ENCODE measurements at places on chromosomes 7 and 10. TPM values are rescaled to one million over a fixed set of nuclear protein-coding genes. Genes with fewer than 3 reads are reported as not detected.

GRCh38 chr10:31520986-31521831 lies 202.2 kb downstream of the ZEB1 start:
- no peak overlapping the region for H3K27ac ChIP-seq
- no peaks in the 10 kb centered on the region for H3K4me1 ChIP-seq
- no peak for DNase-seq
- H3K4me3 ChIP-seq, result no peak overlapping the region
- peaks cover 13% of the 10 kb centered on the region for H3K36me3 ChIP-seq

DNA sequence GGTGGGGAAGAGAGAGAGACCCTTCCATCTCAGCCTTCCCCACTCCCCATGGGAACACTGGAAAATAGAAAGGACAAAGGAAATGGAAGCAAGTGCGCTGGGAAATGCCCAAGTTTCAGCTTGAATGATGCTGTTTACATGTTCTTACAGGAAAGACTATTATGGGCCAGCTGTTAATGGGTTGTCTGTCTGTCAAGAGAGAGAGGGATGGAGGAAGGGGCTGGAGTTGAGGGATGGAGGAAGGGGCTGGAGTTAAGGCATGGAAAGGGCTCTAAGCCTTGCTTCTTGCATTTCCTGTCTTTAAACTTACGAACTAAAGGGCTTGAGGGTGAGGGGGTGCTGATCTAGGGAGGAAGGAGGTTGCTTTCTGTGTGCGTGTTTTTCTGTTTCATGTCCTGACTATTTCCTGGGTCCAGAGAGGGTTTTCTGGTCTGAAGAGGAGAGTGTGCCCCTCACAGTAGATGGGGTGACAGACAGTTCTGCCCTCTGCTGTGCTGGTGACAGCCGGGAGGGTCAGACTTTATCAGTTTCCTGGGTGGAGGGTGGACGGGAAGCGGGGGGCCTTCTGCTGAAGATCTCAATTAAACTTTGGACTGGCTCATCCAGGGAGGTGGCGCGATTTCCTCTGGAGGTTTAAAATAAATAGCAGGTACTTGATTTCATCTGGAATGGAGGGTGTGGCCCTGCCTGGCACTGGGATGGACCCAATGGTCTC lies 30.5 kb downstream of the GRK5 start:
- no peaks in the 10 kb centered on the region for H3K27me3 ChIP-seq
- no peak overlapping the region for H3K27ac ChIP-seq
- DNase-seq, result no peak
- H3K4me3 ChIP-seq, result no peak overlapping the region
- peaks cover 10% of the 10 kb centered on the region for H3K4me1 ChIP-seq

- H3K27ac ChIP-seq, result no peak overlapping the region
- no peak overlapping the region for H3K4me3 ChIP-seq
- no peaks in the 10 kb centered on the region for H3K27me3 ChIP-seq
- no peaks in the 10 kb centered on the region for H3K36me3 ChIP-seq
These were observed 10.7 kb upstream of the UCN3 start for GRCh38 chr10:5354068-5354467.

DNA sequence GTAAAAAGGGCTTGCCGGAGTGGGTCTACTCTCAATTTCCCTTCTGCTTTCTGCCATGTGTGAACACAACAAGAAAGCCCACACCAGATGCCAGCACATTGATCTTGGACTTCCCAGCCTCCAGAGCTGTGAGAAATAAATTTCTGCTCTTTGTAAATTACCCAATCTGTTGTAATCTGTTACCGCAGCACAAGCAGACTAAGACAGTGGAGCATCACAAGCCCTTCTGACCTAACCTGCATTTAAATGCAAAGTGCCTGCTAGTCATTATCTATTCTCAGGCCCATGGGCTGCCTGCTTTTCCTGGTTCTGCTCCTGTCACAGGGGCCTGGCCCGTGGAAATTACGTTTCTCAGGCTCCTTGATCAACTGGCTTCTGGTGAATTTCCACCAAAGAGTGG lies 199.3 kb upstream of the AUTS2 start:
- no peaks in the 10 kb centered on the region for H3K36me3 ChIP-seq
- DNase-seq, result no peak
- no peaks in the 10 kb centered on the region for H3K4me1 ChIP-seq
- no peaks in the 10 kb centered on the region for H3K27me3 ChIP-seq
- no peak overlapping the region for H3K4me3 ChIP-seq

- no peaks in the 10 kb centered on the region for H3K4me1 ChIP-seq
- DNase-seq, result no peak
- H3K27me3 ChIP-seq, result no peaks in the 10 kb centered on the region
- H3K36me3 ChIP-seq, result no peaks in the 10 kb centered on the region
These were observed 44.8 kb upstream of the SLC16A12 start for GRCh38 chr10:89580243-89580642.

DNA sequence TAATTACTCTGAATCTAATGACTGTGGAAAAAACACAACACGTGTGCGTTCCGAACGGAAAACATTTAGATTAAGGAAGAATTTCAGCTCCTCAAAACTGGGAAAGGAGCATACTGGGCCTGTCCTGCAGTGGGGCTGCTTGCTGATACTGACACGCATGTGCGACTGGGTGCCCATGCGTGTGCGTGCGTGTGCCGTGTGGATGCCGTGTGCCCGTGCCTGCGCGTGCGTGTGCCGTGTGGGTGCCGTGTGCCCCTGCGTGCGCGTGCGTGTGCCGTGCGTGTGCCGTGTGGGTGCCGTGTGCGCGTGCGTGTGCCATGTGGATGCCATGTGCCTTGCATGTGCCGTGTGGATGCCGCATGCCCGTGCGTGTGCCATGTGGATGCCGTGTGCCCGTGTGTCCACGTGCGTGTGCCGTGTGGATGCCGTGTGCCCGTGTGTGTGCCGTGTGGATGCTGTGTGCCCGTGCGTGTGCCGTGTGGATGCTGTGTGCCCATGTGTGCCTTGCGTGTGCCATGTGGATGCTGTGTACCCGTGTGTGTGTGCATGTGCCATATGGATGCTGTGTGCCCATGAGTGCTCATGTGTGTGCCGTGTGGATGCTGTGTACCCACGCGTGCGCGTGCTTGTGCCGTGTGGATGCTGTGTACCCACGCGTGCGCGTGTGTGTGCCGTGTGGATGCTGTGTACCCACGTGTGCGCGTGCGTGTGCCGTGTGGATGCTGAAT lies 28.2 kb downstream of the PWWP2B start:
- no peak for DNase-seq
- H3K27me3 ChIP-seq, result no peaks in the 10 kb centered on the region
- no peak overlapping the region for H3K27ac ChIP-seq

DNA sequence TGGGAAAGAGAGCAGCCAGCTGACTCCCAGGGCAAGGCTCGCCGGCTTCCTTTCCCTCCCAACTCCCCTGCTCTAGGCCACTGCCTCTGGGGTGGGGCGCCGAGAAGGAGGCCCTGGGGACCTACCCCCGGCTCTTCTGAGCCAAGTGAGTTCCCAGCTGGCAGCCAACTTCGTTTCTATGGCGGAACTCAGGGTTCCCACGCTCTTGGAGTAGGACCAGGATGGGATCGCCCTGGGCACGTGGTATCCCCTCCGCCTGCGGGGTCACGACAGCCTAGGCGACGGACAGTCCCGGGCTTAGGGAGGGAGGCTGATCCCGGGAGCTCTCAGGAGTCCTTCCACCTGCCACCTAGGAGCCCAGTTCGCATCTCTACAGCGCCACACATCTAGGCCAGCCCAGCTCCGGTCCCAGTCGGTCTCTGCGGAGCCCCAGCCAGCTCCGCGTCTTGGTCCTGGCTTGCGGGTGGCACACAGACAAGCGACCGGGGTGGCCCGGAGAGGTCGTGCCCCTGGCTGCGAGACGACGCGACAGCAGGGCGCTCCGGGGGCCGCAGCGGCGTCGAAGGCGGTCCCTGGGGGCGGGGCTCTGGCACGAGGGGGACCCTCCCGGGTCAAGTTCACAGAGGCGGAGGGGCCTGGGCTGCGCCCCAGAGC lies 20.5 kb upstream of the GATA3 start:
- no peak for DNase-seq
- no peaks in the 10 kb centered on the region for H3K36me3 ChIP-seq
- H3K27me3 ChIP-seq, result no peaks in the 10 kb centered on the region
- H3K4me1 ChIP-seq, result no peaks in the 10 kb centered on the region
- H3K4me3 ChIP-seq, result no peak overlapping the region

DNA sequence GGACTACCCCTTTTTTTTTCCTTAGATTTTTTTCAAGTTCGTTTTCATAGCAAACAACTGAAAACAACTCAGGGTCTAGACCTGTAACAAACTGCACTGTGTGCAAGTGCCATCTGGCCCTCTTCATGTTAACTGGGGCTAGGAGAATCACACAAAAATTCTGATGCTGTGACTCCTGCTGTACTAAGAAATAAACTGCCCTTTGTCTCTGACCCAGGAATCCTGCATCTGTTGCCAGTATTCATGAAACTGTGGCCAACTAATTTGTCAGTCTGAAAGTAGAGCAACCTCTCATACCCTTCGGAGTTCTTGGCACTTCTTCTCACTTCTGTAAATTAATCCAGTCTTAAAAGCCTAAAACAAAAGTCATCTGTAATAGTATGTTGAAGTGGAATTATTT lies 218.4 kb upstream of the PCDH15 start:
- no peaks in the 10 kb centered on the region for H3K36me3 ChIP-seq
- no peak overlapping the region for H3K4me3 ChIP-seq
- no peak for DNase-seq
- H3K27me3 ChIP-seq, result no peaks in the 10 kb centered on the region

GRCh38 chr7:47901542-47901941 lies 46.7 kb downstream of the PKD1L1 start:
- H3K4me1 ChIP-seq, result no peaks in the 10 kb centered on the region
- no peak overlapping the region for H3K27ac ChIP-seq
- no peaks in the 10 kb centered on the region for H3K27me3 ChIP-seq
- H3K36me3 ChIP-seq, result no peaks in the 10 kb centered on the region
- DNase-seq, result no peak
- H3K4me3 ChIP-seq, result no peak overlapping the region

GRCh38 chr7:45384499-45384898 lies 189.7 kb upstream of the ADCY1 start:
- DNase-seq, result no peak
- no peaks in the 10 kb centered on the region for H3K27me3 ChIP-seq
- no peaks in the 10 kb centered on the region for H3K4me1 ChIP-seq

GRCh38 chr10:62430881-62431280 lies 56.7 kb downstream of the ZNF365 start:
- H3K4me3 ChIP-seq, result no peak overlapping the region
- H3K27ac ChIP-seq, result no peak overlapping the region
- DNase-seq, result no peak

Gene UCN3
- total RNA-seq, result not detected

Gene NAPEPLD
- 20.5 TPM for total RNA-seq

Gene KAZALD1
- 17.6 TPM for total RNA-seq

Gene CHAT
- total RNA-seq, result not detected

Gene GJD4
- total RNA-seq, result not detected

Data from aorta (tissue), 5 donors.